ENCODE measurements at places on chromosomes 1 and 21.

DNA sequence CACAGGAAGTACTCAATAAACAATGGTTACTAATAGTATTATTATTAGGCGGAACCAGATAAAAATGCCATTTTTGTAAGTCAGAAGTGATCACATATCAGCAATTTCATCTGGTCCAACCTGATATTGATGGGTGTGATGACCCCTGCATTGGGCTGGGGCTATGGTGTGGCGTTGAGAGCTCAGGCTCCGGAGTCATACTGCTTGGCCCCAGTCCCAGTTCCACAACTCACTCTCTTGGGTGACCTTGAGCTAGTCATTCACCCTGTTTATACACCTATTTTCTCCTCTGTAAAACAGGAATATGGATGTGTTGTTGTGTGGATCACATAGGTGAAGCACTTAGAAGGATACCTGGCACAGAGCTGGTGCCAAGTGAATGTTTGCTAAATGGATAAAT, 229.4 kb upstream of the POU3F1 start:
- DNase-seq = no peak

- no peak for DNase-seq
Measured at GRCh38 chr1:15207031-15207828, 39.8 kb upstream of the FHAD1 start.

- no peak for DNase-seq
Measured at GRCh38 chr1:62905872-62906271, 121.9 kb downstream of the ATG4C start.

DNA sequence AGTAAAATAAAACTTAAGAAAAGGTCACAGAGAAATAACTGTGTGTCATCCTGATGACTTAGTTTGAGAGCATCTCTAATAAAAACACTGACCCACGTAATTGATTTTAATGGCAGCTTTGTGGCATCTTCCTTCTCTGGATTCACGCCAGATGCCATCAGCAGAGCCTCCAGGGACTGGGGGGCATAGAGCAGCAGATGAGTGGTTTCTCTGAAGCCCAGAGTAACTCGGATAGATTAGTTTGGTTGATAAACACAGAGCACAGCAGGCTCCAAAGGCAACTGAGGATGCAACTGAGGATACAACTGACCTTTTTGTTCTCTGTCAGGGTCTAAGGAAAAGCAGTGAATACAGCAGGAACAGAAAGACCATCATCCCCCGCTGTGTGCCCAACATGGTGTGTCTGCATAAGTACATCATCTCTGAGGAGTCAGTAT, 180.8 kb downstream of the RPS6KC1 start:
- DNase-seq = peak; percentile 30

DNA sequence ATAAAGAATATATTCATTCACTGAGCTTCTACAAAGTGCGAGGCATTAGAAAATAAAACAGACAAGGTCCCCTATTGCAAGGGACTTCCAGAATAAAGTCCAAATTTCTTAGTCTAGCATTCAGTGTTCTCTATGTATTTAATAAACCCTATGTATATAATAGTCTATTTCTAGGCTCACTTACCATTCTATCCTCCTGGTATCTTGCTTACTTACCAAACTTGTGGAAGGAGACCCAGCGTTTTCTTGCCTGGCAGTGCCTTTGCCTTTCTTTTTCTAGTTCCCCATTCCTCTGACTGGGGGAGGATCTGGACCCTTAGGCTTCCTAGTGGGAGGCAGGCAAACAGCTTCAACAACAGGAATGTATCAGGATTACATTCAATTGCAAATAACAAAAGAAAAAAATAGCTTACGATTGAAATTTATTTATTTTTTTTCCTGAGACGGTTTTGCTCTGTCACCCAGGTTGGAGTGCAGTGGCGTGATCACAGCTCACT, 690 bp upstream of the RNF19B start:
- DNase-seq = no peak

DNA sequence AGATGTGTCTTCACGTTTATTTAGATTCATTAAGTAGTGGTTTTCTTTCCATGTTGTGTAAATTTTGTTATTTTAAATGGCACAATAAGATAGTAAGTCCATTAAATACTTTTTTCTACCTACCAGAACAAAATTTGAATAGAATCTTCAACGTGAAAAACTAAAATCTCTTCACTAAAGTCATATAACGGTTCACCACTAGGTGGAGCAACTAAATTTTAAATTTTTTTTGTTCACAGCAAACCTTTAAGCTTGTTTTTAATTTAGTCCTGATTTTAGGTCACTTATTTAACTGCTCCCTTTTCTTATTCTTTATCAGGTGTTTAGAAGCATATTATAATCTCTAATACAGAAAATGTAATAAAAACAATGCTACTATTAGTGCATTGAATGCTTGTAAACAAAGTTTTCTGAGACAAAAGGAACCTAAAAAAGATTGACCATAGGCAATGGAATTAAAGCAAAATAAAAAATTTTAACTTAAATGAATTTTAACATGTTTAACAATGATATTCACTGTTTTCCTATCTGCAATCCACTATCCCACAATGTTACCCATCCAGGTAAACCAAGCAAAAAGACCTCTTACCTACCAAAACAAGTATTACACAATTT, 28.3 kb upstream of the PKN2 start:
- no peak for DNase-seq

DNA sequence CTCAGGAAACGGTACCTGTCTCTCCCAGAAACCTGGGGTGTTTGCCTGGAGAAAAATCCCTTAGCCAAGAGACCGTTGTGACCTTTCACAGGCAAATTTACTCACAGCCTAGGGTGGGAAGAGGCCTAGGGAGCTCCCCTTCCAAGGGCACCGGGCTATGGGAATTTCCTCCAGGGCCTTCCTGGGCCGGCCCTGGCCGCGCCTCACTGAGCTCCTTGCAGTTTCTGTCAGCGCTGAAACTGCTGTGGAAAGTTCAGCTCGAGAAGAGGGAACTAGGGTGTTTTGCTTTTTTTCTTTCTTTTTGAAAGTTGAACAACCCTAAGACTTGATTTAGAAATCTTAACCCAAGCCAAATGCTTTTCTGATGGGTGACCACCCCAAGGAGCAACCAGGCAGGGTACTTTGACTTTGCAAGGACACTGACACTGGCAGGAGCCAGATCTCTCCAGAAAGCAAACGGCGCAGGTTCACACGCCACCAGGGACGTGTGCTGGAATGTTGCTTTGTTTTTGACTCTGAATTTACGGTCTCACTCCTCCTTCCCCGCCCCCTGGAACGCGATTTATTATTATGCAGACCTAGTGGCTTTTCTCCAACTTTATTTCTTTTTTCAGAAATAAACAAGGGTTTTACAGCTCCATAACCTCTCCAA, 229.6 kb upstream of the JUN start:
- DNase-seq = no peak

DNA sequence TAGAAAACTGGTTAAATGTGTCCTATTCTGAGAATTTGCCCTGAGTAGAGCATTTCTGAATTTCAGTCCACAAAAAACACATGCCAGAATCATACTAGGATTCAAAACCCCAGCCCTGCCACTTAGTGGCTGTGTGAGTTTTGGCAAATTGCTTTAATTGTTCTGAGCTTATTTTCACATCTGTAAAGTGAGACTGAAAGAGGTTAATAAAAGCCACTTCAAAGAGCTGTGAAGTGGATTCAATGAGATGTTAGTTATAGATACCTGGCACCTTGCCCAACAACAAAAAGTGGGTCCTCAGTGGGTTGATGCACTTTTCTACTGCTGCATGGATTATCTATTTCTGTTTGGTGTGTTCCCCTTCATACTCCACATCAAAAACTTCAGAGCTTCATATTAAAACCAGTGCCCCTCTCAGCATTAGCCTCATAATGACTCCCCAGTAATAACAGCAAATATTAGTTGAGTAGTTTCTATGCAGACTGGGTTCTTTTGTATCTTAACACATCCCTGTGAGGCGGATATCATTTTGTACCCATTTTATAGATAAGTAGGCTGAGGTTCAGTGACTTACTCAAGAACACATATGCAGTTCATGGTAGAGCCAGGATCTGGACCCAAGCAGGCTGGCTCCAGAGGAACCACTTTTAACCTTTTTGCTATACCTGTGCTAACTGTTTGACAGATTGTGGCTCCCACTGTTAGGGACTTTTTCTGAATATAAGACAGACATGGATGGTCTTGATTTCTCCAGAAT, 14.2 kb upstream of the ADORA3 start:
- peak; percentile 51 for DNase-seq

DNA sequence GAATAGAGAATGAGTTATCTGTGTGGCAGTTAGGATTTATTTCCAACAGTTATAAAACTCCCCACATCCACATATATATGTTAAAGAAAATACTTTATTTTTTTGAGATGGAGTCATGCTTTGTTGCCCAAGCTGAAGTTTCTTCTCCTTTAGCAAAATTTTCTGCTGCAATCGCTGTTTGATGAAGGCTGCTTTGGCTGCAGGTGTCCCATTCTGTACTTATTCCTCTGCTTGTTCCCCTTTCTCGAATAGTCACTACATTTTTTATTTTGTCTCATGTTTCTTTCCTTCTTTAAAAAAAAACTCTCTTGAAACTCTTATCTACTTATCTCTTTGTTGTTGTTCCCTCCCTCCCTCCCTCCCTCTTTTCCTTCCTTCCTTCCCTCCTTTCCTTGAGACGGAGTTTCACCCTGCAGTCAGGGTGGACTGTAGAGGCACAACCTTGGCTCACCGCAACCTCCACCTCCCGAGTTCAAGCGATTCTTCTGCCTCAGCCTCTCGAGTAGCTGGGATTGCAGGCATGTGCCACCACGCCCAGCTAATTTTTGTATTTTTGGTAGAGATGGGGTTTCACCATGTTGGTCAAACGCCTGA, 10.6 kb downstream of the OR2W3 start:
- DNase-seq = no peak

- no peak for DNase-seq
Measured at GRCh38 chr1:21182181-21182731, 5.6 kb upstream of the EIF4G3 start.

- DNase-seq = no peak
Measured at GRCh38 chr1:93699503-93700168, 18.0 kb upstream of the BCAR3 start.

GRCh38 chr21:33039536-33039935, 13.8 kb downstream of the OLIG2 start:
- no peak for DNase-seq

- no peak for DNase-seq
Measured at GRCh38 chr1:44243782-44244495, 30.7 kb downstream of the DMAP1 start.

DNA sequence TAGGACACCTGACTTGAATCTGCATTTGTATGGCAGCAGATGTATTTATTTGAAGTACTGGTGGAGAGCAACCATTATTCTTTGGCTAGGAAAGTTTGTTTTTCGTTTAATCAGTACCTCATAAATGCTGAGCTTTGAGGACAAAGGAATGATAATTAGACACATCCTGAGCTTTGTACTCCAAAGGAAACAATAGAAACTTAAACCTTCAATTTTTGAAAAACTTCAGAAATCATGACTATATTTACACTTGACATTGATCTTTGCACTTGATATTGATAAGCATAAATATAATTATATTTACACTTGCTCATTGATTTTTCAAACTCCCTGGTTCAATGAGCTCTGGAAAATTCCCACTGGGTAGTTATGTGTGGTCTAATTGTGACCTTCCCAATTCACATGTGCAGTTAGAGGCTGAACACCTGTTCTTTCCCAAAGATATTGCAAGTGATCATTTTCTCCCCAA, 10.7 kb downstream of the PATJ start:
- no peak for DNase-seq

GRCh38 chr1:246824541-246824940, 100.3 kb downstream of the SCCPDH start:
- DNase-seq = no peak

GRCh38 chr1:106817575-106817974, 238.9 kb upstream of the PRMT6 start:
- no peak for DNase-seq

DNA sequence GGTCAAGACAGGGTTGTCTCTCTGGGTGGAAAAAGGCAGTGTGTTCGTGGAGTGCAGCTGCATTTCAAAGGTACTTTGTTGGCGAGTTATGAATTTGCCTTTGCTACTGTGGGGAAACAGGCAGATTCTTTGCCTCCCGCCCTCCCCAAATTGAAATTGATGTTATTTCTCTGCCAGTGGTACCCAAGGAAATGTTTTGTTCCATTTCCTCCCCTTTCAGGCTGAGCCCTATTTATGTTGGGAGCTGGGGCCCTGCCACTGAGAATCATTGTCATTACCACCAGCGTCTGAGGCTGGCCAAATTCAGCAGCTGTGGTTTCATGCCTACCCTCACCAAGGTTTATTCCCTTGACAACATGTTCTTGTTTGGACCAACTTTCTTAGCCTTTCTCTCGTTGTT, 48.5 kb upstream of the OLIG2 start:
- DNase-seq = no peak

DNA sequence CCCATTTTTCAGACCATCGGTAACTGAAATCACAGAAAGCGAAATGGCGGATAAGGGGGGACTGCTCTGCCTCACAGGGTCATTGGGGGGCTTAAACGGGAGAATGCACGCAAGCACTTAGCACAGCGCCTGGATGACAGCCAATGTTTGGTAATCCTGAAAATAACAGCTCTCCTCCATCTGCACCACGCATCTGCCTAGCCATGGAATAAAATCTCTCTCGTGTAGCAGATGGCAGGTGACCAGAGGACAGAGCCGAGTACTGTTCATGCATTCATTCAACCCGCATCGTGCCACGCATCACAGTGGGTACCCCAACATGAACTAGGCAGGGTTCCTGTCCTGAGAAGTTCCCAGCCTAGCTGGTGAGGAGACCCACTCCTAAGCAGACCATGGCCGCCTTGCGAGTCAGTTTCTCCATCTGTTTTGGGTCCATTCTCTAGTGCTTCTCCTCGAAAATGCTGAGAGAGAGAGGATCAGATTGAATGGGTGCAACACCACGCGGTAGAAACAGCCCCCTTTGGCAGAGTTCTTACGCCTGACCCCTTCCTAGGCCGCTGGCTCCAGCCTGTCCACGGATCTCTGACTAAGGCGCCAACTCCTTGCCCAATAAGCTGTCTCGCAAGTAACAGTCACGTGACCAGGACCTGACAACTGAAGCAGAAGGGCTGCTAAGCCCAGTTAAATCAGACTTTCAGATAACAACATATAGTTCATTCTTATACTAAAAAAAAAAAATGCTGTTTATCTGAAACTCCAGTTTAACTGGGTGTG, 7.3 kb downstream of the SLC1A7 start:
- no peak for DNase-seq

GRCh38 chr1:19353596-19353995, 41.5 kb downstream of the SLC66A1 start:
- DNase-seq = peak; percentile 76
